ENCODE measurements at places on chromosomes 7 and 10.

GRCh38 chr7:151060416-151061212, 1.2 kb downstream of the SLC4A2 start:
- DNase-seq, result peak; percentile 28

DNA sequence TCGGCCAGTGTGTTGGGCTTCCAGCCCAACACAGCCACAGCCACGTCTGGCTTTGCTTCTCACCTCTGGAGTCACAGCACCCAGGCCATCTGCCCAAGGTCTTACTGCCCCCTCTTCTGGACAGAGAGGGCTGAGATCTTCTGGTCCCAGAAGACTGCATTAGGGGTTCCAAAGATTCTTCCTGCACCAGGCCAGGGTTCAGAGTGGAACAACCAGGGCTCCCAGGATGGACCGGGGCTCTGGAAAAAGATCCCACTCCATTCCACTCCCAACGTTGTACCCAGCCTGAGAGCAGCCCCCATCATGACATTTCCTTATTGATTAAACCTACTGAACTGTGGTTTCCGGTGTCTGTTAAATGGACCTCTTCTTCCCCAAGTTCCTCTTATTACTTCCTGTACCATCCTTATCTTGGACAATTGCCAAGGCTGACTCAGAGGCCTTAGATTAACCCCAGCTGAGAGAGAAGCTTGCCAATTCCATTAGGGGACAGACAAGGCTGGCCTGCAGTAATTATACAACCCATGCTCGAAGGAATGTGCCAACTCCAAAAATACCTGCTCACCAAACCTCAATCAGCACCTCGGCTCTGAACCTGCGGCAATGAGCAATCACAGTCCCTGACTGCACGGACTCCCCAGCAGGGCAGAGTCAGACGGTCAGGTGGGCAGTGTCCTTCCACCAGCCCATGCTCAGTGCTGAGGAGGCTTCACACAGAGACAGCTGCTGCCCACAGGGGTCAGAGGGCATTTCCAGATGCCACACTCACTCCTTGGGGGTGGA, 47.9 kb upstream of the NPFFR1 start:
- DNase-seq, result no peak

- DNase-seq, result peak; percentile 22
Measured at GRCh38 chr10:11424456-11425295, 186.8 kb downstream of the USP6NL start.

- DNase-seq, result no peak
Measured at GRCh38 chr7:39153647-39154046, 175.9 kb downstream of the POU6F2 start.

GRCh38 chr10:43057231-43057711, 19.6 kb upstream of the RET start:
- DNase-seq, result no peak

DNA sequence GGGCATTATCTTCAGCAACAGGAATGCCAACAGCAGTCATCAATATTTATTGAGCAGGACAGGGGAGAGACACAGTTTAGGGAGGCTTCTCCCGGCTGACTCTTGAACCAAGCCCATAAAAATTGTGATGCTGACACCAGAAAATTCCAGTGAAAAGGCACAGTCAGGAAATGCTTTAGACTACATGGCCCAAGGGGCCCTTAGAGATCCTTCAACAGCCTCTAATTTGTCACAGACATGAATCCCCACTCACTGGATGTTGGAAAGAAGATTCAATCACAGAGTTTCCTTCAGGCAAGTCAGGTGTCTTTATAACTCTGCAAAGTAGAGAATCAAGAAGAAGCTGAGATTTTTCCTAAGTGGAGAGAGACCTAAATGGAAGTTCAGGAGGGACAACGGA, 1.2 kb downstream of the GJC3 start:
- no peak for DNase-seq

- peak; percentile 87 for DNase-seq
Measured at GRCh38 chr7:67523713-67524112, 527.1 kb downstream of the TYW1 start.

GRCh38 chr10:44908066-44908749, 2.9 kb upstream of the TMEM72 start:
- DNase-seq, result no peak
